Small intestine (tissue), 16 donors: ENCODE measurements at places on chromosomes 5 and 9.

DNA sequence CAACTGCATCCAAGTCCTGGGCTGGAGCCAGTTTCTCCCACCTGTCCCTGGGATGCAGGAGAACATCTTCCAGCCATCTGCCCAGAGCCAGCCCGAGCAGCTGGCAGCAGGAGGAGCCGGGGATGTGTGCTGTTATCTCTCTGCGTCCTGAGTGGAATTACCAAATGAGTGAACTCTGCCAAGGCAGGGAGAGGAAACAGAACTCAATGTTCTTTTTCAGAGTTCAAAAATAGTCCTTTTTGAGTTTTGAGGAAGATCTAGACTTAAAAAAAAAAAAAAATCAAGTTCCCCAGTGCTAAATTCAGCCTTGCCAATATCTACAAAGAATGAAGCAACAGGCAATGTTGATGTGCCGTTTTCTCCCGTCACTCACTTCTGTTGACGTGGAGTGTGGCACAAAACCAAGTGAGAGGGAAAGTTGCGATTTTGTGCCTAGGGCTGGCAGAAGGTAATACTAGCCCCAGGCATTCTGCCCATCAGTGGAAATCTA is 56.2 kb downstream of the TMOD1 start:
- DNase-seq, result peak; percentile 7

GRCh38 chr9:87445646-87446045 is 52.0 kb upstream of the DAPK1 start:
- peak; percentile 60 for DNase-seq

- DNase-seq, result no peak
Observed at GRCh38 chr5:141941307-141941706, 16.7 kb downstream of the PCDH12 start.

- DNase-seq, result no peak
Observed at GRCh38 chr5:112733586-112733985, 4.1 kb upstream of the APC start.

DNA sequence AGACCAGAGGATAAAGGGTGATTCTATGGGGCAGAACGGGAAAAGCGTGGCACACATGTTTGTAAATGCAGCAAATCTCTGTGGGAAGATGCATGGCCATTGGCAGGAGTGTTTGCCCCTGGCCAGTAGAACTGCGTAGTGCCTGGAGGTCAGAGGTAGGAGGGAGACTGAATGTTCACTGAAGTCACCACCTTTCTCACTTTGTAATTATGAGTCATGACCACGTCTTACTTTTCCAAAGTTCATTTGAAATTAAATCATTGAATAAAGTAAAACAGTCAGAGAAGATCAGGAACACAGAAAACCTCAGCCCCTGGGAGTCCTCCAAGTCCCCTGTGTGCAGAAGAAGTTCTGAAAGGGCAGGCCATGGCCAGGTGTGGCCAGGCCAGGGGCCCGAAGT is 4.6 kb downstream of the PTGES start:
- no peak for DNase-seq

- DNase-seq, result no peak
Observed at GRCh38 chr5:174454464-174454863, 269.9 kb upstream of the MSX2 start.

GRCh38 chr5:54148067-54148845 is 162.1 kb downstream of the ARL15 start:
- no peak for DNase-seq

DNA sequence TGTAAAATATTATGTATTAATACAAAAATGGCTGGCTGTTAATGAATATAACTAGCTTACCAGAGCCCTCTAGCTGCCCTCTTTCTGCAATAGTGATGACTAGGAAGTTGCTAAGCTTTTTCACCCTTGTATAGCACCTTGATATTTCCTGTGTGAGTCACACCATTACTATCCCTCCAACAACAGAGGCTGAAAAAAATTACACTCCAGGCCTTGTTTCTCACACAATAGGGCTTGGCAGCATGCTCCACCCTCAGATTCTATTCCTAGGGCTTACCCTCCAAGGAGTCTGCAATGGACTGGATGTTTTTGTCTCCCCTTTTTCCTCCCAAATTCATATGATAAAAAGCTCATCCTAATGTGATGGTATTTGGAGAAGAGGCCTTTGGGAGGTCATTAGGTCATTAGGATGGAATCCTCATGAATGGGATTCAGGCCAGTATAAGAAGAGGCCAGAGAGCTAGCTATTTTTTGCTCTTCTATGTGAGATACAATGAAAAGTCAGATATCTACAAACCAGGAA is 184.6 kb upstream of the MAP1B start:
- DNase-seq, result peak; percentile 4

- peak; percentile 95 for DNase-seq
Observed at GRCh38 chr9:14251154-14252071, 62.5 kb downstream of the NFIB start.

GRCh38 chr9:125591888-125592287 is 115.1 kb downstream of the MAPKAP1 start:
- DNase-seq, result no peak

DNA sequence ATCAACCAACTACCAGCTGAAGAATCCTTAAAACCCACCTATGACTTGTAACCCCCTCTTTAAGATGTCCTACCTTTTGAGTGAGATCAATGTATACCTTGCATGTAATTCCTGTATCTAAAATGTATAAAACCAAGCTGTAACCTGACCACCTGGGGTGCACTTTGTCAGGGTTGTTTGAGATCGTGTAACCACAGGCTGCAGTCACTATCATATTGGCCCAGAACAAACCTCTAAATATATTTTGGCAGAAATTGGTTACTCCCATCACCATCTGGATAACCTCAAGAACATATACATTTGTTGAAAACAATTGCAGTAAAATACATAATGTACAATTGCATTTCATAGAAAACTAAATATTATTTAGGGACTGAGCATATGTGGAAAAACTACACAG is 8.4 kb downstream of the CARNMT1 start:
- no peak for DNase-seq

GRCh38 chr5:150123542-150123941 is 32.1 kb downstream of the PDGFRB start:
- DNase-seq, result no peak

DNA sequence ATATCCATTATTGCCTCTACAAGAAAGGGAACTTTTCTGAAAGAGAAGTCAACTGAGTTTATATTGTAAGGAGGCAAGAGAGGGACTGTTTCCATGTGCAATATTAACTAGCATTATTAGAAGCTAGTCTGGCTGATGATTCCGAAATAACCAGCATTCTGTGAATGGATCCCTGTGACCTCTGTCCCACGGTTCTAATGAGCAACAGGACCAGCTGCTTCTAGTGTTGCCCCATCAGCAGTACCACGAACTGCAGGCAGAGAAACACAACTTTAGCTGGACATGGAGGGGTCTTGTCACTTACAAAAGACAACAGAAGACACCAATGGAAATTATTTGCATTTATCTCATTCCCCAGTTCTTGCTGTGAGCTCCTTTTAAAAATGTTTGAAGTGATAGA is 95.4 kb downstream of the MUSK start:
- DNase-seq, result no peak

- no peak for DNase-seq
Observed at GRCh38 chr5:176501333-176501732, 35.9 kb downstream of the RNF44 start.

- peak; percentile 48 for DNase-seq
Observed at GRCh38 chr5:55691265-55692105, 20.6 kb downstream of the SLC38A9 start.

- no peak for DNase-seq
Observed at GRCh38 chr5:158389786-158390185, 530.8 kb upstream of the CLINT1 start.

- DNase-seq, result no peak
Observed at GRCh38 chr5:139301808-139302499, 8.4 kb downstream of the MATR3 start.

DNA sequence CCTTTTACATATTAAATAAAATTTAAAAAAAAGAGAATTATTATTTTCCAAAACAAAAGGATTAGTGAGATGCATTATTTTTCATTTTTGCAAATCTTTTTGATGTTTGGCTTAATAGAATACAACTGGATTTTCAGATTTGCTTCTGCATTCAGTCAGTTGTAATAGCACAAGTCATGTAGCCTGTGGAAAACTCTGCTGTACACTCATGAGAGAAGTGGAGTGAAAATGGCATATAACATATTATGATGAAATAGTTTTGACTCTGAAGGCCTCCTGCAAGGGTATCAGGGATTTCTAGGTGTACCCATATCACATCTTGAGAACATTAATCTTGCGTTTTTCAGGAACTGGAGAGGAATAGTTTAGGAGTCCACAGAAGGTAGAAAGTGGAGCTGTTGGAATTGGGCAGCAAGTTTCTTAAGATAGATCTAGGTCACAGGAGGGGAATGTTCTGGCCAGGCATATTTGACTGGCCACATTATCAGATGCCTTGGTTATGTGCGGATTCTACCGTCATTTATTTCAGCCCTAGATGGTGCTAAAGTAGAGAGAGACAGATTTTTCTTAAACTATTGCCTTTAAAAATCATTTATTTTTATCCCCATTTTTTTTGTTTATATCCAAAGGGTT is 16.4 kb downstream of the LNPEP start:
- no peak for DNase-seq

DNA sequence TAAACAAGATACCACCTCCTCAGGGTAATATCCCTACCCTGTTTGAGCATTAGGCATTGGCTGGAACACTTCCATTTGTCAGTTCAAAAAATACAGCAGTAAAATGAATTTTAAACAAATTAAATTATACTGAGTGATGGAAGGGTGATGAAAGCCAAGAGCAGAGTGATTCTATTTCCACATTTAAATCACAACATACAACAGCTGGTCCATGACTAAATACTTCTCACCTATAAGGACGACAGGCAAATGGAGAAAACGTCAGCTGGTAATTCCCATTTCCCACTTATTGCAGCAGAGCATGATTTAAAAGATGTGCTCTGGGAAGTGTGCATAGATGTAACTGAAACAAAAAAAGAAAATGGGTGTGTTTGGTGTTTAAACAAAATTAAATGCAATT is 543.6 kb upstream of the DAB2 start:
- no peak for DNase-seq

- no peak for DNase-seq
Observed at GRCh38 chr9:128206484-128206883, 3.3 kb downstream of the DNM1 start.

DNA sequence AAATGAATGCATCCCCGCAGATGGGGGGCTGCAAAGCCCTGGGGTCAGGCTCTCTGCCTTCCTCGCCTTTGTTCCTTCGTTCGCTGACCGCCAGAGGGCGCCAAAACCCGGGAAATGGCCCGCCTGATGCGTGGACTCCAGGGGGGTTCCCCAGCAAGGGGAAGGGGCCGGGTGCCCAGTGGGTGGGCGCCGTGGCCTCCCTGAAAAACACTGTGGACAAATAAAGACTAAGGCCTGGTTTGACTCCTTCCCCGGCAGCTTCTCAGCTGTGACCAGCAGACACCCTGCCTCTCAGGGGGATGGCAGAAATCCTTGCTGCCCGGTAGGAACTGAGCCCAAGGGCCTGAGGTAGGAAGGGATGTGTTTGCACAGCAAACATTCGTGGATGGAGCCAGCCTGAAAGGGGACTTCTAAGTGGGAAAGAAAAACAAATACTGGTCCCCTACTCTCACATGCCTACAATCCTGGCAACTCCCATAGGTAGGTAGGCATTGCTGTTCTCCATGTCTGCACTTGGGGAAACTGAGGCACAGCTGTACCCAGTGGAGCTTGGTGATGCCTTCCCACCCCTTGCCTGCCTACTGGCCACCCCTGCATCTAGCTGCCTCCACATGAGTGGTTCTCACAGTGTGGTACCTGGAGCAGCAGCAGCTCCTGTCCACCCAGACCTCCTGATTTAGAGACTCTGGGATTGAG is 57.7 kb downstream of the DUSP1 start:
- DNase-seq, result no peak

- no peak for DNase-seq
Observed at GRCh38 chr5:2299388-2300220, 416.9 kb upstream of the IRX4 start.
